ENCODE measurements at places on chromosomes 3 and 15.

GRCh38 chr3:20130106-20130505, 55.9 kb downstream of the SGO1 start:
- DNase-seq, result no peak

DNA sequence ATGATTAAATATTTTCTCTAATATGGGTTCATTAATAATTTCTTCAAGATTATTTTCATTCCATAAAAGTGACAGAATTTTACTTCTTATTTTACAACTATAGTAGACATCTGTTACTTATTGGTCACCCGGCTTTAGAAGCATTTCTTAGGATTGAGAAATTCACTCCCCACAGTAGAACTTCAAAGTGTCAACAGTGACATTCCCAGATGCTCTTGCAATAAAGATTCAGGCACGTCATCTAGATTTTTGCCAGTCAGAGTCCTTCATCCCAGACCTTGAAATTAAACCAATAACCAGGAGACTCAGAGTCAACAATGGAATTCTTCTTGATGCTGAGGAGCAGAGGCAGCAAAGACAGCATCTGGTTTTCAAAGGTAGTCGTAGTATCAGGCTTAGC, 190.8 kb downstream of the VGLL3 start:
- no peak for DNase-seq

DNA sequence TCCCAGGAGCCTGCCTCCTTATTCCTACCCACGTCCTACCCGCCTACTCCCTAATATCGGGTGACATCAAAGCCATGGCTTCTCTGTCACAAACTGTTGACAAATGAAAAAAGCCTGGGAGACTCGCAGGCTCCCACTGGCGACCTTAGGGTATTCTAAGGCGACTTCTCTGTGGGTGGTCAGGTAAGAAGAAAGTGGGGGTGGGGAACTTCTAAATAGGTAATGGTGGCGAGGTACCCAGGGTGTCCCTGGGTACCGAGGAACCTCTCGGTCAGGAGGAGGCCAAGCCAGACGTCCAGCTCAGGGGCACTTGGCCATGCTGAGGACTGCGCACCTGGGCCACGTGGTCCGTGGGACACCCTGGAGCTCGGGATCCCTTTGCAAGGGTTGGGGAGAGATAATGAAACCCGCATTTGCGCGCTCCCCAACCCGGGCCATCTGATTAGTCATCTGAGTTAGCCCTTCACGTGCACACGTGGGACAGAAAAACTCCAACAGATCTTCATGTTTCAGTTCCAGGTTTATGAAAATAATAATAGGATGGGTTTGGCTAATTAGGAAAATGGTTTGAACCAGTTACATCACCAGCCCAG, 78.2 kb downstream of the NR2F2 start:
- DNase-seq, result no peak

DNA sequence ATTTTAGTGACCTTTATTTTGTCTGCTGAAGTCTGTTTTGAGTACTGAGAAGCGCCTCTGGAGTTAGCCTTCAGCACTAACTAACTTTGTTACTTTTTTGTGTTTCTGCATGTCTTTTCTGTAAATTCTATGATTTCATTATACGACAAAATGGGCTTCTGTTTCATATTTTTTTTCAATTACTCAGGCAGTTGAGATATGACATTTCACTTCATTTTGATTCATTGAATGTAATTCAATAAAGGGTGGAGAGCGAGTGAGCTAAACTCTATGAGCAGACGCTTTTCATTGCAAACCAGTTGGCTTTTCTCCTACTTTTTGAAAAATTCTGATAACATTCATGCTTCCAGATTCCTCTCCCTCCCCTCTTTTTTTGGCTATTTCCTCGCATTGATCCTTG, 84.4 kb upstream of the KCNH8 start:
- no peak for DNase-seq

DNA sequence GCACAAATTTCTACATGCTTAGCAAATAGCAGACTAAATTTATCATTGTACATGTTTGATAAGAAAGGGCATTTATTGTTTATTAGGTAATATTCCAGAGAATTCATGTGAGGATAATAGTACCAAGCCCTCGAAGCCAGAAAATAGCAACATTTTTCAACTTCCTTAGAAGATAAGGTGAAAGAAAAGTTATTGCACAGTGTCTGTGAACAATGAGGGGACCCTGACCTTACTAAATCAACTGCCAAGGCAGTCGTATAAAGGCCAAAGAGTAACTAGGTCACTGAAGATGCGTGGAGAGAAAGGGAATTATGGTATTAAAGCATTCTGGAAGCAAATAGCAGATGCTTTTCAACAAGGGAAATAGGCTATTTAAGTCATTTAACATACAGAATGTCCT, 20.3 kb upstream of the ARL6 start:
- no peak for DNase-seq

- no peak for DNase-seq
These were observed 342.0 kb upstream of the NR2F2 start for GRCh38 chr15:95988574-95988887.

DNA sequence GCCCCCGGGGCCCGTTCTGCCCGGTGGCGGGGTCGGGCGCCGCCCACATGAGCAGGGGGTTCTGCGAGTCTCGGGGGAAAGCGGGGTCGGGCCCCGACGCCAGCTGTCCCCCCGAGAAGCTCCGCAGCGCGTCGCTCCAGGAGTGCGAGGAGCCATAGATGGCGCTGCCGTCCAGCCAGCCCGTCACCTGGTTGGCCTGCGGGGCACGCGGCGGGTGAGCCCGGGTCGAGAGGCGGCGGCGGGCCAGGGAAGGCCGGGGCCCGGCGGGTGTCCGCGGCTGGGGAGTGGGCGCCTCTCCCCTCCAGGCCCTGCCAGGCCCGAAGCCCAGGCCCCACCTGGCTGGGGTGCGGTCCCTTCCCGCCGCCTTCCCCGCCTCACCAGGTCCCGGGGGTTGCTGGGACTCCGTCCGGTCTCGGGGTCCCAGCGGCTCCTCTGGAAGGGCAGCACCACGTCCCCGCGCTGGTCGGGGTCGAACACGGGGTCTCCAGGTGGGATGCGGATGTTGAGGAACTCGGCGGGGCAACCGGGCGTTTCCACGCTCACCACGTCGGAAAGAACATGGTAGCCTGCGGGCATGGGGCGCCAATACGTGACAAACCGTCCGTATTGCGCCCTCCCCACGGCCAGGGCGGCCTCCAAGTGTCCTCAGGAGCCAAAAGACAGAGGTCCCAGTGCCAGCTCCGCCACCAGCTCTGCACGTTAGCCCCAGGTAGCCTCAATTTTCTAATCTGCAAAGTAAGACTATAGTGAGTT, 2.4 kb downstream of the DUOX2 start:
- DNase-seq, result no peak

DNA sequence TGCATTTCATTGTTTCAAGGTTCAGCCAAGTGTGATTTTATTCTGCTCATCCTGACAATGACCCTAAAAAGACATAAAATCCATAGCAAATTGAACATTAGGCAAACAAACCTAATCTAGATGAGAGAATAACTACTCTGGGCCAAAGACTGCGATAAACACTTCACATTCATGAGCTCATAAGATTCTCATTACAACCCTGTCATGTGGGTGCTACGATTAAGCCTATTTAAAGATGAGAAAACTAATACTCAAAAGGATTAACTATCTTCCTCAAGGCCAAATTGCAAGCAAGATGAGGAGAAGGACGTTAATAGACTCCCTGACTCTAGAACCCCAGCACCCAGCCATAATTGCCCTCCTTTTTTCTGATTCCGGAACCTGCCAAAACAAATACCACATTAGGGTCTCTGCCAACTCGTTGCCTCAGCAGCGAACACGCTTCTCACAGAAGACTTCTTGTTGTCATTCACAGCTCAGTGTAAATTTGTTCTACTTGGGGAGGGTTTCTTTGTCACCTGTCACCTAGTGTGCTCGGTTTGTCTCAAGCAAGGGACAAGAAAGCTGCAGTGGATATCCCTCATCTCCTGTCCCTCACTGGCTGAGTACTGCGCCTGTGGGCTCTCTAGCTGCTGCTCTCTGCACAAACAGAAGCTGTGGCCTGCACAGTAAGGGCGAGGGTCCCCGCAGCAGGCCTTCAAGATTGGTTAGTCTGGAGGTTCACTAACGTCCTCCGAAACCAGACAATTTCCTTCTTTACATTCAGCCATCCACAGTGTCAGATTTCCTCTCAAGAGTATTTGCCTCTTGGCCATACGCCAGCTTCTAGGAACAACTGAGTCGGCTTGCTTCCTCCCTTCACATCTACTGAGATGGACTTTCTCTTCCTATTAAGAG, 200.0 kb upstream of the UBE2E2 start:
- no peak for DNase-seq

- no peak for DNase-seq
These were observed 85.8 kb downstream of the PPCDC start for GRCh38 chr15:75109021-75109735.
